HCT116 (cell line): ENCODE measurements at places on chromosomes 7 and 10. TPM values are rescaled to one million over a fixed set of nuclear protein-coding genes. Genes with fewer than 3 reads are reported as not detected.

DNA sequence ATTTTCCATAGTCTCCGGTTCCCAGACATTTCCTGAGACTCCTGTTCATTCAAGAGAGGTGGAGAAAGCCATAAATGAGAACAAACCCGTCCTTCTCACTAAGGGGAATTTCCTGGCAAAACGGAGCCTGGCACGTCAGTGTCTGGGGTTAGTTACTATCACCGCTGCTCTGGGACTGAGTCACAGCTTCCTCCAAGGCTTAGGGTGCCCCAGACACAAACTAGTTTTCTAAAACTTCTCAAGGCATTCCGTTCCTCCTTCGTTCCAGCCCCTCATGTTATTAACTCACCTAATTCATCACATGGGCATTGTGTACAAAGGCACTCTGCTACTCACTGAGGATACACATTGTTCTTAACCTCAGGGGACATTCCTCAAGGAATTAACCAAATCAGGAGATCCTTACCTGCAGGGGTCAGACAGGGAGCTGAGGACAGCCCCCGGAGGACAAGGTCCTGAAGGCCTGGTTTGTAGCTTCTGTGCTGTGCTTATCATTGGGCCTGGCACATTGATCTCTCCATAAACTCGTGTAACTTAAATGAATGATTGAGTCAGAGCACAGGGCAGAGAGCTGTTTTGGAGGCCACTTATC lies 103.0 kb upstream of the KLF6 start:
- H3K27ac ChIP-seq: peak overlapping the region; percentile 49; the same call in 1 of the 2 replicates
- no peaks in the 10 kb centered on the region for H3K36me3 ChIP-seq
- H3K4me1 ChIP-seq: peaks cover 27% of the 10 kb centered on the region
- H3K4me3 ChIP-seq: no peak overlapping the region

GRCh38 chr7:128931965-128932861 lies 5.5 kb upstream of the IRF5 start:
- H3K4me3 ChIP-seq: no peak overlapping the region
- peaks cover 3% of the 10 kb centered on the region; the same call in 1 of the 2 replicates for H3K4me1 ChIP-seq
- H3K27ac ChIP-seq: no peak overlapping the region
- no peak for DNase-seq
- no peaks in the 10 kb centered on the region for H3K27me3 ChIP-seq

DNA sequence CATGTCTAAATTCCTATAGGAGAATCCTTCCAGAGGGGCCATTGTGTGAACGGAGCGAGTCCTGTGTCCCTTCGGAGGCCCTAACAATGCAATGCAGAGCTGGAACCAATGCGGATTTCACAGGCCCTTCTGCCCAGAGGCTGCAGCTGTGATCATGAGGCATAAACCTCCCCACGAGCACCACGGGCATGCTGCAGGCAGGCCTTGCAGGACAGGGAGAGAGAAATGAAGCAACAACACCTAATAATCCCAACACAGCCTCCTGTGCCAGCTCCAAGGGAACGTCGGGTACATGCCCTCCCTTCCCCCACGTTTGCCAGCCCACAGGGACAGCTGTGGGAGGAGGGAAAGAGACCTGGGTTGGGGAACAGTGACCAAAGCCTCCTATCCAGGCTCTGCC lies 74.4 kb downstream of the TNS3 start:
- H3K27ac ChIP-seq: no peak overlapping the region
- DNase-seq: no peak
- H3K27me3 ChIP-seq: no peaks in the 10 kb centered on the region
- H3K4me1 ChIP-seq: no peaks in the 10 kb centered on the region
- no peaks in the 10 kb centered on the region for H3K36me3 ChIP-seq
- no peak overlapping the region for H3K4me3 ChIP-seq

DNA sequence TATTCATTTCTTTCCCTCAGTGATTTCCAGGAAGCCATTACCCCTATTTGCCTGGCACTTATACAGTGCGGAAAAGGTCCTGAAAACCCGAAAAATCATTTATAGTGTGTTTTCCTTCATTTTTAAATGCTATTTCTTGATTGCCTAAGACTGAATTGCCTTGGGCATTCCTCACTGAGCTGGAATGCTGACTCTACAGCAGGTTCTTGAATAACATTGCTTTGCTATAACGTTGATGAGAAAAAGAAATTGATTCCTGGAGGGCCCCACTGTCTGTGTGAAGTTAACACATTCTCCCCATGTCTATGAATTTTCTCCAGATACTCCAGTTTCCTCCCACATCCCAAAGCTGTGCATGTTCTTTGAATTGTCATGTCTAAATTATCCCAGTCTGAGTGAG lies 308.5 kb downstream of the EXOC4 start:
- no peak overlapping the region for H3K27ac ChIP-seq
- no peaks in the 10 kb centered on the region for H3K27me3 ChIP-seq
- DNase-seq: no peak
- H3K4me3 ChIP-seq: no peak overlapping the region
- no peaks in the 10 kb centered on the region for H3K4me1 ChIP-seq

DNA sequence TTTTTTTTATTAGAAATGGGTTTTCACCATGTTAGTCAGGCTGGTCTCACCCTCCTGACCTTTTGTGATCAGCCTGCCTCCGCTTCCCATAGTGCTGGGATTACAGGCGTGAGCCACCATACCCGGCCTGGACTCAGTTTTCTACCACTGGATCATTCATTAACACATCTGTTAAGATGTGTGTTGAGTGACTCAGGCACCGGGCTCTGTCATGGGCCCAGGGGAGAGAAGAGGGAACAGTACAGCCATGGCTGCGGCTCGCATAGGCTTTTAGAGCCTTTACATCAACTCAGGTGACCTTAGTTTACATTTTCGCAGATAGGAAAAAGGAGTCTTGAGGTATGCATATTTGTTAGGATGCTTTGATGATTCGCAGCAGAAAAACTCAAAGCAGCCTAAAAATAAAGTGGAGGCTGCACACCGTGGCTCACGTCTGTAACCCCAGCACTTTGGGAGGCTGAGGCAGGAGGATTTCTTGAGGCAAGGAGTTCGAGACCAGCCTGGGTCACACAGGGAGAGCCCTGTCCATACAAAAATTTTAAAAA lies 3.1 kb upstream of the ARPC1B start:
- H3K4me3 ChIP-seq: no peak overlapping the region; the same call in 1 of the 2 replicates
- H3K27me3 ChIP-seq: no peaks in the 10 kb centered on the region
- H3K36me3 ChIP-seq: peaks cover 2% of the 10 kb centered on the region; the same call in 1 of the 2 replicates
- H3K4me1 ChIP-seq: peaks cover 24% of the 10 kb centered on the region
- no peak overlapping the region for H3K27ac ChIP-seq
- no peak for DNase-seq

- DNase-seq: no peak
- H3K27ac ChIP-seq: no peak overlapping the region
- no peaks in the 10 kb centered on the region for H3K4me1 ChIP-seq
- H3K4me3 ChIP-seq: no peak overlapping the region
- H3K36me3 ChIP-seq: no peaks in the 10 kb centered on the region
These were observed 397.2 kb downstream of the TCERG1L start for GRCh38 chr10:130914367-130914766.

DNA sequence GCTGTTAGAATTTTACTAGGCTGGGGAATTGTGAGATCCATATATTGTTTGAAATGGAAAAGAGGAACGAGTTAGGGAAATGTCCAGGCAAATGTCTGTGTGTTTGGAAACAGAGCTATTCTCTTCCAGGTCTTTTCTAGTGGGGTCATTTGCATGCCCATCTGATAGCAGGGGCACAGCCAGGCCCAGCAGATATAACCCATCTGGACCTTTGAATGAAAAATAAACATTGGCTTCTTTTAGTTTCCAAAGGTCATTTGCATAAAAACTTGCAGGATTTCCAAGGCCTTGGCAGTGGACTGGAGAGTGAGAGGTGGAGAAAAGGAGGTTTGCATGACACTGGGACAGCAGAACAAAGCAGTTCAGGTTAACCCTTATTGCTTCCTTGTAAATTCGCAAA lies 188.0 kb upstream of the GPR26 start:
- H3K36me3 ChIP-seq: no peaks in the 10 kb centered on the region
- no peak overlapping the region for H3K27ac ChIP-seq
- no peak for DNase-seq

DNA sequence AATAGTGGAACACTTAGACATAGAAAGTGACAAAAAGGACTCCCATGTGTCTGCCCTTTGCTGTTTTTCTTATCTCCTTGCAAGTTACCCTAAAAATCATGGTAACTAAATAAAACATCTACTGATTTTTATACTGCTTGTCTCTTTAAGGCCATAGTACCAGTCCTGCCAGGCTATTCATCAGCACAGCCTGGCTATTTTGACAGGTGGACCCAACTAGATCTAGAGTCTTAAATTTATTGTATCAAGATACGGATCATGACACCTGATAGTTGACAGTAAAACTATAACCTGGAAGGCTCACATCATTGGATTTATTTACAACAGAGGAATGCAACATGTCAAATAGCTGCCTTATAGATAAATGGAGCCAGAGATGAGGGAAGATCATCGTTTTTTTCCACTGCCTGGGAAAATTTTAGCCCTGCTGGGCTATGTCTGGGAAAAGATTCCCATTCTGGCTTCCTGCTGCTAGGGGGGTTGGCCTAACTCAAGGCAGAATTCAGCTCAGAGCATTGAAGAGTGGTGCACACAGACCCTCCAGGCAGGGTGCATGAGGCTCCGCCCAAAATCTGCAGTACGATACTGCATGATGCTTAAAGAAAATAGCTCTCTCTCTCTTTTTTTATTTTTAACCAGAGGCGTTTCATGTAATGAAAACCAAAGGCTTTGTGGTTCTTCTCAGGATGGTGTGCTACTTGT lies 292.0 kb upstream of the FZD8 start:
- H3K27ac ChIP-seq: no peak overlapping the region
- no peak overlapping the region for H3K4me3 ChIP-seq
- DNase-seq: no peak
- H3K36me3 ChIP-seq: no peaks in the 10 kb centered on the region

ZSCAN25 gene
- total RNA-seq: 14.0 TPM
